ENCODE measurements at places on chromosomes 13 and 19.
A peak's percentile ranks its signal among the peaks of the same experiment; 100 is the strongest.

GRCh38 chr13:21942061-21942460, 271.2 kb downstream of the FGF9 start:
- no peak for DNase-seq

GRCh38 chr19:15216363-15216762, 15.6 kb upstream of the NOTCH3 start:
- DNase-seq, result no peak

DNA sequence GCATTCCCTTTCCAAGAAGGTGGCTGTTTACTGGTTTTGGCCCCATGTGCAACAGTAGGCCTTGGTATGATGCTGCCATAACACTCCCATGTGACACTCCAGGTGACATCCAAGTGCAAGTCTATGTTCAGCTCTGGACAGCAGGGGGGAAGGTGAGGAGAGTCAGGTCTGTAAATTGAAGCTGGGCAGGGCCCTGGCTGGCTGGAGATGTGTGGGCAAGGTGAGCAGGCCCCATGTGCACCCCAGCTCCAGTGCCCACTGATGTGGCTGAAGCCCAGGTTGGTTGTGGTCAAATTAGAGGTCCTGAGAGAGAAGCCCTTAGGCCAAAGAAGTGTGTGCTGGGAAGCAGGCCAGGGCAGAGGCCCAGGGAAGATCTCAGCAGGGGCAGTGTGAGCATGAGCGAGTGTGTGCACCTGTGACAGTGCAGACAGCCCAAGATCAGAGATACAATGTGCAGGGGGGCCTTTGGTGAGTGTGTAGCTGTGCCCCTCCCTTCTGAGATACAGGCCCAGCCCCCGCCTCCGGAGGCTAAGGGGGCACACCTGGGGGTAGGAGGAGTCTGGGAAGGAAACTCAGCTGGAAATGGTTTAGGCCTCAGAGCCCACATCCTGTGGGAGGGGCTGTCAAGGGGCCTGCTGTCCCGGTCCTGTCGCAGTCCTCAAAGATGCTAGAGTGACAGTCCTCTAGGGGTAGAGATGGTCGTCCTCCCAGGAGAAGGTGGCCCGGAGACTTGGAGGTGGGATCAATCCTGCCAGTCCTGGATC, 18.6 kb downstream of the DEDD2 start:
- no peak for DNase-seq

DNA sequence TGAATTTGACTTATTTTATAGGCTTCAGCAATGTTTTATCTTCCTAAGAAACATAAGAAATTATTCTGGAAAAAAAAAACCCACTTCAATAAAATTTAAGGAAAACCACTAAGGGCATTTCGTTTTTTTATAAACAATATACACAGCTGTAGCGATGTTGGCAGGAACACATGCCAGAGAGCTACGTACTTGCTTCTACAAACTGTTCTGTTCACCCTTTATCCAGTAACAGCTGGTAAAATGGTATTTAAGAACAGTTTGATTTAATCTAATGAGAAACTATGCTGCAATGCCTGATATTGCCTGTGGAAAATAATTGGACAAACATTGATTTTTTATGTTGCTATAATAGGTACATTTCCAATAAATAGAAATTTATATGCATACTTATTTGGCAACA, 137.2 kb upstream of the DACH1 start:
- no peak for DNase-seq

DNA sequence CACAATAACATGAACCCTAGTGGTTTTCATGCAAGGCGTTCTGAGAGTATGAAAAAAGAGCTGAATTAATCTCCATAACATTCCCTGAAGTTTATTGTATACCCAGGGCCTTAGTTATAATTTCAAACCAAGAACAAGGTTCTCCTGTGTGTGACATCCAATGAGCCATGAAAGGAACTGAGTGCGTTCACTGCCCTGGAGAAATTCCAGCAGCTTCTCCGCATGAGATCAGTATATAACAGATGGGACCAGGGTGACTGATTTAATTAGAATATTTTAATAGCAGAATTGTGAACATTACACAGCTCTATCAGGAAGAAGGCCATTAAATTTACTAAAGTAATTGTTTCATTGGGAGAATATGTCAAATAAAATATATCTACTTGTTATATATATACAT, 1190.5 kb upstream of the SLC10A2 start:
- DNase-seq, result no peak

GRCh38 chr13:32002873-32003272, 28.7 kb upstream of the FRY start:
- DNase-seq, result no peak

- no peak for DNase-seq
Observed at GRCh38 chr13:44801990-44802389, 187.3 kb downstream of the NUFIP1 start.

DNA sequence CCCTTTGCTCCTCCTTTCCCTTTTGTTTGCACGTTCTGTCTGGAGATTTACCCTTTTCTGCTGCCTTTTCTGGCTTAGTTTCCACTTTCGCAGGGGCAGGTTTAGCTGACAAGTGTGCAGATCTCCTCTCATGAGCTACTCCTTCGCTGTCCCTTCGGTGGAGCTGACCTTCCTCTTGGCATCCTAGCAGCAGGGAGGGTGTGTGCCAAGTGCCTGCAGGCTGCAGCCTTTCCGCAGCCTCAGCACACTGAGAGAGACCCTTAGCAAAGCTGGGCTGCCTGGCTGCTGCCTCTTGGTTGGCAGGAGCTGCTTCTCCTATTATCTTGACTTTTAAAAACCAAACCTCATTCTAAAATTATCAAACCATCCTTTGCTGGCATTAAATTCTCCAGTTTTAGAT, 132.5 kb downstream of the DNAJC3 start:
- DNase-seq, result no peak

DNA sequence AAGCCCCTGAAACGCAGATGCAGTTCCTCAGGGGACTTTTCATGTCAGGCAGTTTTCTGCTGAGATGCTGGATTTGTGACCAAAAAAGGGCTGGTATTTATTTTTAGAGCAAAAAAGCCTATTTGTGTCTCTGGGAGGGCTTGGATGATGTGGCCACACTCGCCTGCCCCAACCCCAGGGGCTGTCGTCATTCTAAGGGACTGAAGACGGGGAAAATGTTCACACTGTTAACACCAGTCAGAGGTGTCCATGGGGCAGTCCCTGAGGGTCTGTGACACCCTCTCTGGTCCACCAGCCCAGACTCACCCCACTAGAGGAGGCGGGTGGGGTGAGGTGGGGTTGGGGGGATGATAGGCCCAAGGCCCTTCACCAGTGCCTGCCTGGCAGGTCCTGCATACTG, 15.9 kb upstream of the EPHX3 start:
- no peak for DNase-seq

DNA sequence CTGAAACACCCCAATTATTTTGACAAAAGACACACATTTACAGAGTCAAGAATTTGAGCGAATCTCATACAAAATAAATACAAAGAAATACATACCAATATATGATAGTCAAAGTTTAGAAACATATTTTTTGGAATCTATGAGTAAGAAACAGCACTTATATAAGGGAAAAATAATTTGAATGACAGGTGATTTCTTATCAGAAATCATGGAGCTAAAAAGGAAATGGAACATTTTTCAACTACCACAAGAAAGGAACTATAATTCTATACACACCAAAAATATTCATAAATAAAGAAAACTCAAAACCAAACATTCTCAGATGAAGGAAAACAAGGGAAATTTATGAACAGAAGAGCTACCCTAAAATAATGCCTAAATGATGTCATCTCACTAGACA, 1226.6 kb downstream of the PCDH9 start:
- no peak for DNase-seq

- peak; percentile 84 for DNase-seq
Observed at GRCh38 chr19:6811906-6812305, 39.4 kb downstream of the VAV1 start.

- DNase-seq, result no peak
Observed at GRCh38 chr19:54616057-54616456, 14.2 kb upstream of the LILRB1 start.

- DNase-seq, result no peak
Observed at GRCh38 chr13:113794086-113794485, 35.1 kb downstream of the TMEM255B start.

- no peak for DNase-seq
Observed at GRCh38 chr19:18304458-18305310, 18.2 kb downstream of the LSM4 start.

- DNase-seq, result no peak
Observed at GRCh38 chr19:34429553-34429952, 1.4 kb downstream of the UBA2 start.

GRCh38 chr13:32426990-32427851, 709 bp downstream of the N4BP2L1 start:
- DNase-seq, result no peak

DNA sequence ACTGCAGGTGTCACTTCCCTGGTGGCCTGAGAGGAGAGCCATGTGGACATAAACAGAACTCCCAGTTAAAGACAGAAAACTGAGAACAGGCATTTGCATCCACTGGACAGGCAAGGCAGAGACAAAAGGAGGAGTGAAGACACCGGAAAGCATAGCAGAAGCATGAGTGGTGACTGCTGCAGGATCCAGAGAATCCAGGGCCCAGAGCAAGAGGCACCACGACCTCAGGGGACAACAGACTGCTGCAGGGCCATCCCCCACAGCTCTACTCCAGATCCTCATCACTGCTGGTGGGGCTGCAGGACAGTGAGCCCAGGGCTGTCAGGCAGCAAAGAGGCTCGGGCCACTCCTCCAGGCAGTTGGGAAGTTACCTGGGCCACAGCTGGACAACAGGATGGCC, 14.5 kb upstream of the ISYNA1 start:
- DNase-seq, result no peak

- no peak for DNase-seq
Observed at GRCh38 chr19:54364775-54365257, at the start of gene LAIR1. TSS of gene LAIR1 (minus strand) at chr19:54364931. CDS start at chr19:54364804, 127 bp downstream.

- no peak for DNase-seq
Observed at GRCh38 chr13:104833221-104833620, 1702.2 kb downstream of the EFNB2 start.

GRCh38 chr13:48316826-48317510, 13.4 kb downstream of the RB1 start:
- no peak for DNase-seq

- no peak for DNase-seq
Observed at GRCh38 chr13:96011291-96011872, 41.8 kb downstream of the UGGT2 start.

GRCh38 chr19:6108721-6109633, 1.3 kb downstream of the RFX2 start:
- DNase-seq, result no peak

DNA sequence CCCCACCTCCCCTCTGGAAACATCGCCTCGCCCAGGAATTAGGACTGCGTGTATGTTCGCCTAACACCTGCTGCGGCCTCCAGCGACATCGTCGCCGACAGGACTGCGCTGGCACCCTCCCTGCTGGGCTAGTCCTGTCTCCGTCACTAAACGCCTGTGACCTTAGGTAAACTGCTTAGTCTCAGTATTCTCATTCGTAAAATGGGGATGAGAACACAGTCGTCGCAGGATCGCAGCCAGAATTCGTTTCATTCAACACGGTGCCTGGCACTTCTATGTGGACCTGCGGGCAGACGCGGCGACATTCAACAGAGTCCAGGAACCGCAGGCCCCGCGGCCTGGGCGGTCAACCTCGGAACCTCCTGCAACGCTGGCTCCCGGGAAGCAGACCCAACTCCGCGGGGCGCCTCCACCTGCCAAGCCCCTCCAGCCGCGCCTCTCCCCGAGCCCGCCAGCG, 485 bp downstream of the CRYL1 start:
- DNase-seq, result peak; percentile 33

DNA sequence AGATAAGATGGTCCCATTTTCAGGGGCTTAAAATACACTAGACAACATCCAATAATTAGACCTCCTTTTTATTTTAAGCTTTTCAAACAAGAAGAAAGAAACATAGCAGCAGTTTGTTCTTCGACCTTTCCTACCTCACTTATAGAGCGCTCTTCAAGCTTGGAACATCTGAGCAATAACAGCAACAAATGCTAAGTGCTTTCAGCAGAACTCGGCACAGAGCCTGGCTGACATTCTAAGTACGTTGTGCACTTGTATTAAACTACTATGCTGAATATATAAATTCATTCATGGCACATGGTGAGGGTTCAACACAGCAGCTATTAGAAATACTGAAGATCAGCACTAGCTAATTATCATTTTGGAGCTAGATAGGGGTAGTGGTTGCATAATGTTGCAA, 256.1 kb upstream of the MAB21L1 start:
- no peak for DNase-seq

DNA sequence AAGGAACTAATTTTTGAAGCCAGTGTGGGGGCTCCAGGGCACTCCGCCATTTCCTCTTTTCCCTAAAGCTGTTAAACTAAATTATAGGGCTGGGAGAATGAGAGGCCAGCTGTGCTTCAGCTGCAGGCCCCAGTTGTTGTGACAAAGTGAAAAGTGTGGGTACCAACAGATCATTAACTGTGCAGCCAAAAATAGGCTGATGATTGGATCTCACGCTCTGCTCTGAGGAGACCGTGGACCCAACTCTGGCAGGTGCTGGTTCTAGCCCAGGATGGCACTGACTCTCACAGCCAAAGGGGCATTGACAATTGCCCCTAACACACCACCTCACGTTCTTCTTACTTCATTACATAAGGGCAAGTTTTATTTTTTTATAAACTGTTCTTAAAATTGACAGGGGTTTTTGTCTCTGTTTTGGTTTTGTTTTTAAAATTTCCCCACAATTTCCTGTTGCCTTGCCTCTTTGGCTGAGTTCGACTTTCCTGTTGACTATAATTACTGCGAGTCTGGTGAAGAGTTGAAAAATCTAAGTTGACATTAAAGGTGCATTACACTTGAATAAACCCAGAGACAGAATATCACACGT, 391.0 kb downstream of the FGF9 start:
- DNase-seq, result no peak

GRCh38 chr19:41690801-41691065, 2.7 kb upstream of the CEACAM7 start:
- DNase-seq, result no peak

DNA sequence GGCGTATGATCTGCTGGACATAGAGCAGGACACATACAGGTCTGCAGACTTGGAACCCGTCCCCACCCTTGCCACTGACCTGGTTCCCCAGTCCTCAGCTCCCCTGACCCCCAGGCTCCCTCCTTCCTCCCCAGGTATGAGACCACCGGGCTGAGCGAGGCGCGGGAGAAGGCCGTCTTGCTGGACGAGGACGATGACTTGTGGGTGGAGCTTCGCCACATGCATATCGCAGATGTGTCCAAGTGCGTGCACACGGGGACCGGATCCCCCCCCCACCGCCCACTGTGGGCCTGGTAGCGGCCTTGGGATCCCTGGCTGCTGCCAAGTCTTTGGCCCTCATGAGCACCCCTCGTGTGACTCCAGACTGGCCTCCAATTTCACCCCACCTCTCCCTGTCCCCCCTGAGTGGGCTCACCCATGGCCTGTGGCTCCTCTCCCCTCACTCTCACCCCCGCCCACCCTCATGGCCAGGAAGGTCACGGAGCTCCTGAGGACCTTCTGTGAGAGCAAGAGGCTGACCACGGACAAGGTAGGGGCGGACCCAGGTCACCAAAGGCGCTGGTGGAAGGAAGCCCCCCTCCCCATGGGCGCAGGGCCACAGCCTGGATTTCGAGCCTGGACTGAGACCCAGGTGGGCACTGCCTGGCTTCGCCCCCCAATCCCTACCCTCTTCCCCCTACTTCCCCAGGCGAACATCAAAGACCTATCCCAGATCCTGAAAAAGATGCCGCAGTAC, 5.6 kb downstream of the STXBP2 start:
- DNase-seq, result no peak

- no peak for DNase-seq
Observed at GRCh38 chr19:55353803-55354697, 469 bp downstream of the COX6B2 start.
